CD4-positive, alpha-beta T cell treated with Interleukin-10 for 1 hour (primary cell): ENCODE measurements at places on chromosomes 2 and 18.

DNA sequence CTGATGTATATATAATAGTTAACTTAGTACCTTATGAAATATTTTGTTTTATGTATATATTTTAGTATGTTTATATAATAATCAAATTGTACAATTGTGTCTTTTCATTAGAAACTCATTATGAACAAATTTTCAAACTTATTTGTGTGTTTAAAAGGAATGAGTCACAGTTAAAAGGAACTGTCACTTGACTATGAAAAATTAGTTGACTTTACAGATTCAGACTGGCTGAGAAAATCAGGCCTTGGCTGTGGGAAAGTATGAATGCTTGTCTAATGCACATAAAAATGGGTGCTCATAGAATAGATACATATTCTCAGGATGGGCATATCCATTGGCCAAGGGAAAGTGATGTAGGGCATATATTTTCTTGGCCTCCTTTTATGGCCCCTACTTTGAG, 576.8 kb downstream of the SATB2 start:
- no peak for DNase-seq

DNA sequence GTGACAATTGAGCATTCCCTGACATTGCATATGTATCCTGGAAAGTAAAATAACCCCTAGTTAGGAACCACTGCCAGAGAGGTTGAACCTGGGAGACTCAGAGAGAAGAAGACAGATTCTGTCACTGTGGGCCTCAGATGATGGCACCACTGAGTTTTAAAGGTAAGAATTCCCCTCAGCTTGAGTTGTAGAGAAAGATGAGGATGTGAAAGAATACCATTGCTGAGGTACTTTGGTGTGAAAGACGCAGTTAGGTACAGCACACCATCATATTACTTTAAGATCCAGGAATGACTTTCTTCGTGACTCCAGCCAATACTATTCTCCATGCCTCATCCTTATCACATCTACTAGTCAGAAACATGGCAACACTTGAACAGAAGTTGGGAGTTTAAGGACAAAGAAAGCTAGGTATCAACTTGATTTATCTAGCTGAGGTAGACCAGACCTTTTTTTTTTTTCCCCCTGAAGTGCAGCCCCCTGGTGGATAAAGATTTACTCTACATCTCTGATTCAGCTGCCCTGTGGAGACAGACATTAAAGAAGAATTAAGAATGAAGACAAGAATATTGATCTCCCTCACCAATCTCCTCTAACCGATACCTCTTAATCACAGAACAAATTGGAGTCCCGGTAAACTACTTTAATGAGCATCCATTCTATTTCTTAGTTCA, 630.5 kb upstream of the FANCL start:
- DNase-seq, result no peak

DNA sequence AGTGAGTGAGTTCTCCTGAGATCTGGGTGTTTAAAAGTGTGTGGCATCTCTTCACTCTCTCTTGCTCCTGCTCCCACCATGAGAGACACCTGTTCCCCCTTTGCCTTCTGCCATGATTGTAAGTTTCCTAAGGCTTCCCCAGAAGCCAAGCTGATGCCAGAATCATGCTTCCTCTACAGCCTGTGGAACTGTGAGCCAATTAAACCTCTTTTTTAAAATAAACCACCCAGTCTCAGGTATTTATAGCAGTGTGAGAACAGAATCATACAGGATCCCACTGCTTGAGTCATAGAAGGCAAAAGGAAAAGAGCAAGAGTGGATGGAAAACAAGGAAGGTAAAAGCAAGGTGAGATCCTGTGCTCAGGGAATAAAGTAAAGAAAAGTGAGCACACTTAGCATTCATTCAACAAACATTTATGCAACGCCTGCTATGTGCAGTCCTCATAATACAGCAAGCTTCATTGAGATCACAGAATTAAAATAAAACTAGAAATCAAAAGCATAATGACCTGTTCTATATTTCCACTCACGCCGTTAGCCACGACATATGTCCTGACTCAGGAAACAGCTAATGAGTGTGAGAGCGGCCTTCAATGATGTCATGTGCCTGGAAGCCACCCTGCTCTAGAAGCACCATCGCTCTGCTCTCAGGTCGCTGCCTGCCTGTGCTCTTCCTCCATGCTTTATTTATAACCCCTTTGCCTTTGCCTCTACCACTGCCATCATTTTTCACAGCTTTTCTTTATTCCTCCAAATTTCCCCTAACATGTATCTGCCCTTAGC, 11.3 kb upstream of the COPS8 start:
- no peak for DNase-seq

GRCh38 chr2:238487652-238488346, 61.1 kb downstream of the ASB1 start:
- no peak for DNase-seq

DNA sequence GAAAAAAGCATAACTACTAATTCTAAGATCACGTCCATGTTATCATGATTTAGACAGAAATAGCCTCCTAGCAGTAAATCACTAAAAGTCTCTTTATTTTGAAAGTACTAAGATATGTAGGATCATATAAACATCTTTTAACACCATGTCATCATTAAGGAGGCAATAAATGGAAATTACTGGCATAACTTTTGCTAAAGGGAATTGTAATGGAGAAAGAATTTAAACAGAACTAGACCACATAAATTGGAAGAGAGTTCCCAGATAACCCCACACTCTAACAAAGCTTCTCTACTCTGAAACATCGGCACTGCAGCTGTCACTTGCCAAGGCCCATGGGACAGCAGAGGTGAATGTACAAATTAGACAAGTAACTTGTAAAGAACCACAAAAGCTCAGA, 29.5 kb downstream of the STK39 start:
- DNase-seq, result no peak

GRCh38 chr2:70133491-70134322, 46.4 kb downstream of the PCBP1 start:
- DNase-seq, result peak; percentile 60

GRCh38 chr2:74747411-74748080, 86.4 kb upstream of the HK2 start:
- DNase-seq, result no peak

- no peak for DNase-seq
Measured at GRCh38 chr2:173513107-173513727, 158.5 kb downstream of the CDCA7 start.

DNA sequence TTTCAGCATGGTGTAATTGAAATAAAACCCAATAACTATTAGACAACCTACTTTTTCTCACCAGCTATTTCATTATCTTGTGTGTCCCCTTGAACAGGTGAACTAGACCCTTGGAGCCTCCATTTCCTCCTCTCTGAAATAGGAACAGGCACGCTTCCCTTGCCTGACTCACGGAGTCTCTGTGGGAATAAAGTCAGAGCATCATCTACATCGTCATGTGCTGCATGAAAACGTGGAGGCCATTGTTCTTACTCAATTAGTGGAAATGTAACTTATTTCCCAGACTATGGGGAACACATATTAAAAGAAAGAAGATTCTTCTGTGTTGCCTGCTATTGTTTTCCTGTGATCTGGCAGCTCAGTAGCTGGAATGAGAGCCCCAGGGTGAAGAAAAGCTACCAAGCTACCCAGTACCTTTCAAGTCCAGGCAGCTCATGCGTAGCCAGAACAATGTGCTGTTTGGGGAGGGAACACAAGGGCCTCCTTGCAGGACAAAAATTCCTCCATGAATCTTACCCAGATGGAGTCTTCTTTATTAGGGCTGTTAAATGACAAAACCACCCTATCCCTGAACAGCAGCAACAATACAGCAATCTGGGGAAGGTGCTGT, 59.8 kb downstream of the SOX11 start:
- no peak for DNase-seq

DNA sequence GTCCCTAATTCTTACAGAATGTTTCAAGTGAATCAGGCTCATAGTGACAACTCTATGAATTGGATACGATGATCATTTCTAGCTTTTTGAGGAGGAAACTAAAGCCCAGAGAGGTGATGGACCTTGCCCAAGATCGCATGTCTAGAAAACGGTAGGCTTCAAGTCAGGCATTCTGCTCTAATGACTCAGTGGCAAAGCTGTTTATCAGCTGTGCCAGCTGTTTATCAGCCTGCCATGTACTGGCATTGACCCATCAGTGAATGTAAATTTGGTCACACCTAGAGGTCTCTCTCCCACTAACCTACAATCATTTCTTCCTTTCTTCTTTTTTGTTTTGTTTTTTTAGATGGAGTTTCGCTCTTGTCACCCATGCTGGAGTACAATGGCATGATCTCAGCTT, 6.1 kb upstream of the DAW1 start:
- DNase-seq, result no peak

DNA sequence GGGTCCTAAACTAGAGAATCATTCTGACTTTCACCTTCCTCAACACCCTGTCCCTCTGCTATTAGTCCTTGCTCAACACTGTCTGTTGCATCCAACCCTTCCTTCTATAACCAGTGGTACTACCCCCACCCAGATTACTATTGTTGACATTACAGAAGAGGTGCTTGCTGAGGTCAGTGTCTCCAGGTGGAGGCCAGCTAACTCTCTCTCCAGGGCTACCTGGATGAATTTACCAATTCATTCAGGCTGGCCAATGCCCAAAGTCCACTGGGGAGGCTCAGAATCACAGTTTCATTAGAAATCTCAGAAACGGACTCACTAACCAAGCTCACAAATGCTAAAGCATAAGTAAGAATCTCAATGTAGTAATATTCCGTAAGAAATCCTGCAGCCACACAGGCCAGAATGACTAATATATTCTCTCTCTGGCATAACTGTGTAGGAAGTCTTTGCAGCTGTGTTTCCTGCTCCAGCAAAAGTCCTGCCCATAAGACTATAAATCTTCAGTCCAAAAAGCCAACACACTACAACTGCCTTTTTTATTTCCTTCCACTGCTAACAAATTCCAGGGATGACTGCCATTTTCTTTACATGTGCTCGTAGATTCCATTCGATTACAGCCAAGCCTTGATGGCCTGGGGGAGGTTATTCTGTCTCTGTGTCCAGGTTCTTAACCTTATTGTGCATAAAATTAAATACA, 10.0 kb upstream of the TTR start:
- no peak for DNase-seq

DNA sequence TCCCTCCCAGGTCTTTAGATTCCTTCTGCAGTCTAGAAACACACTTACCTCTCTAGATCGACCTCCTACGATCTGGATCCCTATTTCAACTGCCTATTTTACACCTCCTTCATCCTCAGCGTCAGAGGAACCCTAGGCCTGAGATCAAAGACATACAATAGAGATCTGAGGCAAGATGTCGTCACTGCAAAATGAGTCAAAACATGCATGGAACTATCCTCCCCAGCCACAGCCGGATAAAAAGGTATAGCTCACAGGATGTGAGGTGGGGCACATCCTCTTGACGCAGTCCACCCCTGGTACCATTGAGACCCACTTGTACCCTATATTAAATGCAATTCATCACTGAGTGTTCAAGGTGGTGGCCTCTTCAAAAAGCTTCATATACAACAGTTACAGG, 63.7 kb upstream of the DNAJC10 start:
- DNase-seq, result peak; percentile 12

DNA sequence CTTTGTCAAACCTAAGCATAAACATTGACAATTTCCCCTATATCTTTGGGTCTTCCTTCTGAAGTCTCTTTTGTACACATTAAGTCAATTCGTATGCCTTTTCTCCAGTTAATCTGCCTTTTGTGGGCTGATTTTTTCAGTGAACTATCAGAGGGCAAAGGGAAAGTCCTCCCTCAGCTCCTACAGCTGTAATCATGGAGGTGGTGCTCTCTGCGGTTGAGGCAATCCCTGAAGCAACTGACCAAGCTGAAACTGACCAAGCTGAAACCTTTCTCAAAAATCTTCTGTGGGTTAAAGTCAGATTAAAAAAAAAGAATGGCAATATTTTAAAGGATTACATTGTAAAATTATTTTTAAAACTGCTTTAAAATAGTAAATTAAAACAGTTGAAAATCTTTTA, 105.8 kb upstream of the DNAJC10 start:
- DNase-seq, result no peak

DNA sequence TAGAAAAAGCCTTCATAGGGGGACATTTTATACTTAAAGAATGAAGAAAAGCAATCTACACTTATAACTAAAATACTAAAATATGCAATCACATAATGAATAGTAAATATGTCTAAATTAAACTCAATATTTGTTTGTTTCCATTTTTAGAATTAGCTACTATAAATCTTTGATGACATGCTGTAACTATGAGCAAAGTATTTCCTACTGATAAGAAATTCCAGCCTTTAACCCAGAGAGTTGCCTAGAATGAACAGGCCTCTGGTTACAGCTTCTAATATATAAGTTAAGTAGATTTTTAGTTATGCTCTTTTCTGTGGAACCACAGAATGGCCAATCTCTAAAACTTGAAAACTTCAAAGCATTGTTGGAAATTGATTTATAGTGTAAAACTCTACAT, 1465.6 kb upstream of the ZEB2 start:
- DNase-seq, result no peak

DNA sequence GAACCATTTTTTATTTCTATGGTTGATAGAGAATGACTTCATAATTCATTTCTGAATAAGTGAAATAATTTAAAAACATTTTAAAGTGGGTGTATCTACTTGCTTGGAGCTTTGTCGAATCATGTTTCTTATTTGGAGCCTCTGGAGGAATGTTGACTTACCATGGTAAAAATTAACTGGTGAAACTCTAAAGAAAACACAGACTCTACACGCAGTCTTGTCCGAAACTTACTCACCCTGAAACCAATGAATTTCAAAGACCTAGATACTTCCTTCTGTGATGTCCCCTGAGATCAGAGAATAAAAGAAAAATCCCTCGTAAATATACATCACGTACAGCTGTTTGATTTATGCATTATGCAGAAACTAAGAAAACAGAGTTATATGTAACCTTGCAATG, 665.2 kb upstream of the NRXN1 start:
- no peak for DNase-seq

GRCh38 chr2:73969356-73969755, 15.4 kb upstream of the TET3 start:
- no peak for DNase-seq

DNA sequence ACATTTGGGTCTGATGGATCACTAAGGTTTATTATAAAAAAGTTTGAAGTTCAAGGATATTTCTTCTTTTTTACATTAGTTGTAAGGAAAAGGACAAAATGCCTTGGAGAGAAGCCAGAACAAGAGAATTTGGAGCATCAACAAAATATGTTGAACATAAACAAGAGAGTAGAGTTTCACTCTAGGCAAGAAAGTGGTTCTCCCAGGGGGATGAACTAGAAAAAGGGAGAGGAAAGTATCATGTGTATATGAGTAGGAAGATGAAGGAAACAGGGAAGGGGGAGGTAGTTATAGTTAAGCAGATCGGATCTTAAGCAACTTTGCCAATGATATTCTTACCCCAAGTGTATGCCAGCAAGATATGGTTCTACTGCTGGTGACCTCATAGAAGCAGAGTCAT, 63.8 kb upstream of the GALNT3 start:
- DNase-seq, result no peak

DNA sequence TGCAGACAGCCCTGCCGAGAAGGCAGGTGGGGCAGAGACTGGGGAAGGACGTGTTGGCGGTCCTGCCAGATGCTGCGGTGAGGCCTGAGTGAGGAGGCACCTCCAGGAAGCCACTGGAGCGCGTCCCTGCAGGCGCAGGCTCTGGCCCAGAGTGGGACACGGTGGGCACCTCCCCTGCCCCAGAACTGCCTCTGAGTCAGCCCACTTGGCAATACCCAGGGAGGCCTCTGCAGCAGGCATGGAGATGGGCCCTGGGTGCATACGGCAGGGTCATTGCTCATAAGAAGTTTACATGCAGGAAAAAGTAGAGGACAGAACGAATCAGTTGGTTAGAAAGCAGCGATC, 195.9 kb downstream of the TFCP2L1 start:
- DNase-seq, result no peak

GRCh38 chr2:55168221-55169154, 63.6 kb downstream of the CLHC1 start:
- DNase-seq, result peak; percentile 67

- DNase-seq, result no peak
Measured at GRCh38 chr2:196839574-196839973, 30.4 kb upstream of the C2orf66 start.

- DNase-seq, result no peak
Measured at GRCh38 chr2:29742656-29743055, 178.7 kb downstream of the ALK start.
